NCI-H1105 treated with DMSO at 0.1 percent for 48 hours (cell line): ENCODE measurements at places on chromosomes 6 and 20.

GRCh38 chr20:45392733-45393132 lies 14.6 kb upstream of the TP53TG5 start:
- DNase-seq = no peak

DNA sequence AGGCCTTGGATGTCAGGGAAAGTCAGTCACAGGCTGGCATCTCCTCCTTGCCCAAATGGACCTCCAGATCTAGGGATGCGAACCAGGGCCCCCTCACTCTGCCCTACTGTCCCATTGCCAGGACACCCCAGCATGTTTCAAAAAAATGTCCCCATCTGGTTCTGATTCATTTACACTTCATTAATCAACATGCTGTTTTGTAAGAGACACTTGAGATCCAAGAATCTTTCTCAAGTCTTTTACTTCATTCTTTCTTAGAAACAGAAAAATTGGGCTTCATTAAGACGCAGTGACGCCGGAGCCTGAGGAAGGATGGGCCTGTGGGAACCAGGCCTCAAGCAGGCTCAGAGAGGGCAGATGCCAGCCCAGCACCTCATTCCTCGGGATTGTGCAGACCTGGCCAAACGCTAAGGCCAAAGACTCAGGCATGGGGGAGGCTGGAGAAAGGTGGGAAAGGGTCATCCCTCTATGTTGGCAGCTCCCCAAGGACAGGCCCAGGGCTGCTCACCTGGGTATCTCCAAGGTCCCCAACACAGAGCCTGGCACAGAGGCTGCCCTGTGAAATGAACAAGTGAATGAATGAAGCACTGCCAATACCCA lies 3.8 kb downstream of the RSPO4 start:
- no peak for DNase-seq

DNA sequence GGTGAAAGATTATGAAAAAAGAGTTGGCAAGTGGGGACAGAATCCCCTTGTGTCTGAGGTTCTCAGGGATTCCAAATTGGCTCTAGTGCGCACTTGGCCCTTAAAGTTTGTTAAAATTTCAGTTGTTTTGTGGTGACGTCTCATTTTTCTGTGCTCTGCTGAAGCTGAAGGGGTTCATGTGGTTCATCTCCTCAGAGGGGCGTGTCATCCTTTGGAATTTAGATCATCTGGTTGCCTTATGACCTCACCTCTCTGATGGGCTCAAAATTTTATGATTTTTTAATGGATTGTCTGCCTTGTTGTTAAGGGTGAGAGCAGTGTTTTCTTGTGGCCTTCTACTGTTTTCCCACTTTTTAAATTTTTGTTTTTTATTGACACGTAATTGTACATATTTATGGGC lies 20.3 kb downstream of the CYB5R4 start:
- DNase-seq = no peak

GRCh38 chr20:21224217-21224616 lies 78.9 kb upstream of the XRN2 start:
- DNase-seq = no peak

DNA sequence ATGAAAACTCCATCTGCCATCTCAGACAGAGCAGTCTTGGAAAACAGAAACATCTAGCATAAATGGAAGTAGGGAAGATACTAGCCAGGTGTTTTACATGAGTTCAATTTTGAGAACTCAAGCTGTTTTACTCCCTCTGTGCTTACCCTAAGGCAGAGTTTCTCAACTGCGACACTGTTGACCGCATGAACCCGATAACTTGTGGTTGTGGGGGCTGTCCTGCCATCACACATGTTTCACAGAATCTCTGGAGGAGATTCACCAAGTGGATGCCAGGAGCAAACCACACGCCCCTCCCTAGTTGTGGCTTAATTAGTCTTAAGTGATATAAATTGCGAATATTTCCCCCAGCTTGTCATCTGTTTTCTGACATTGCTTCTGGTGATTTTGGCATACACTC lies 2.3 kb upstream of the SERPINB6 start:
- DNase-seq = no peak

DNA sequence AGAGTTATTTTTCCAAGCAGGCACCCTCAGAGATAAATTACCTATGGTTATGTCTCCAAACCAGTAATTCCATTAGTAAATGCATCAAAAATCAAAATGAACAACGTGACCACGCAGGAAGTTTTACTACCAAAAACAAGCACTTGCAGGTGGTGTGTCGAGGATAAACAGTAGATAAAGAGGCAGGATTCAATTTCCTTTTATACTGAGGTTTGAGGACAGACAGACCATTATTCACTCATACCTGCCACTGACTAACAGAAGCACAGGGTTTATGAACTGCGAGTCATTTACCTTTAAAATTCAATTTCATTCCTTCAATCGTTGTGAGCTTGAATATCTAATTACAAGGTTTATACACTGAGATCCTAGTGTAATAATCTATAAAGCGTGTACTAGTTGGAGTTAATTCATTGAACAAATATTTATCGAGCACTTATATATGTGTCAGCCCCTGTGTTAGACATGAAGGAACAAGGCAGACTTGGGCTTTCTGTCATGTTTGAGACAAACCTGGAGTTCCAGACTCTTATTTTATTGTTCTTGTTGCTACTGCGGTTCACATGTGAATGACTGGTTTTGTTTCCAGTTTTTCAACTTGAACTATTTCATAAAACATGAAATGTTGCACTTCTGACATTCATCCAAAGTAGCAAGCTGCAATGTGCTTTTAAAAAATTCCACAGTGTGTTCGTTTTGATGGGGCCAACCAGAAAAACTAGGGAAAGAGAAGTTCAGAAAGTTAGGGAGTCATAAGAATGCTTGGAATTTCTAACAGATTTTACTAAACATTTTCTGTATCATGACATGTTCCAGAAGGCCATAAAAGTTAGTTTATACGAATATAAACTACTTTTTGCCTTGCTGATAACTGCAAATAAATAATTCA lies 205.6 kb downstream of the UST start:
- DNase-seq = no peak

DNA sequence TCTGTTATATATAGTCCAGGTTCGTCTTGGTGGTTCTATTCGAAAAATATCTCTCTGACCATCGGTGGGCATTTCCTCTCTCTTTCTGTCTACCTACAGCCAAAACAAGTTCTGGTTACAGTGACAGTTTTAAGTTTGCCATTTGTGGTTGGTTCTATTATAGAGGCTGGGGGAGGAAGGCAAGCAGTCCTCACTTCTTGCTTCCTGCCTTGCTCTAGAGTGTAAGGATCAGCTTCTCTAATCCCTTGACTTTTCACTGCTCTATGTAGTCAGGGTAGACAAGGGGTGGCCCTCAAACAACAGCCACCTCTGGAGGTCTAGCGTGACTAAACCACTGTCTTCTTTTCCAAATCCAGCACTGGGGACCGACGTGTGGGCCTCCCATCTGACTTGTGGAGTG lies 16.1 kb downstream of the E2F3 start:
- no peak for DNase-seq
